ENCODE measurements at places on chromosomes 16 and 17.

DNA sequence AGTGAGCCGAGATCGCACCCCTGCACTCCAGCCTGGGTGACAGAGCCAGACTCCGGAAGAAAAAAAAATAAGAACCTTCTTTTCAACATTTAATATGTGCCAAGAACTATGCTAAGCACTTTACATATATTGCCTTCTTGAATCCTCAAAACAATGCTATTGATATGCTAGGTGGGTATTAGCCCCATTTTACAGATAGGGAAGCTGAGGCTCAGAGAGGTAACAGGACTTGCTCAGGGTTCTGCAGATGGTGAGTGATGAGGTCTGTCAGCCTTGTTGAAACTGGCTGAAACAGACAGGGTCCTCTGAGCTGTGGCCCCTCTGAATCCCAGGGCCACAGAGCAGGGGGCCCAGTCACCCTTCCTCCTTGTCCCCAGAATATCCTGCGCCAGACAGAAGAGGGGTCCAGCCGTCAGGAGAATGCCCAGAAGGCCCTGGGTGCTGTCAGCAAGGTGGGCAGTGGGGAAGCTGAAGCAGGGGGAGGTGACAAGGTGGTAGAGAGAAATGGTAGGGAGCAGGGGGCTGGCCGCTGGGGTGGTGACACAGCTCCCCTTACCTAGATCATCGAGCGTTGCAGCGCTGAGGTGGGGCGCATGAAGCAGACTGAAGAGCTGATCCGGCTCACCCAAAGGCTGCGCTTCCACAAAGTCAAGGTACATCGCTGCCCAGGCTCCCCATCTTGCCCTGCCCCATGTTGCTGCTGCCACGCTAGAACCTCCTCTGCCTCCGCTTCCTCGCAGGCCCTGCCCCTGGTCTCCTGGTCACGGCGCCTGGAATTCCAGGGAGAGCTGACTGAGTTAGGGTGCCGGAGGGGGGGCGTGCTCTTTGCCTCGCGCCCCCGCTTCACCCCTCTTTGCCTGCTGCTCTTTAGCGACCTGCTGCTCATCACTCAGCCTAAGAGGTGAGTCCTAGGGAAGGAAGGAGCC, 8.2 kb downstream of the ARHGEF15 start:
- DNase-seq, result no peak

DNA sequence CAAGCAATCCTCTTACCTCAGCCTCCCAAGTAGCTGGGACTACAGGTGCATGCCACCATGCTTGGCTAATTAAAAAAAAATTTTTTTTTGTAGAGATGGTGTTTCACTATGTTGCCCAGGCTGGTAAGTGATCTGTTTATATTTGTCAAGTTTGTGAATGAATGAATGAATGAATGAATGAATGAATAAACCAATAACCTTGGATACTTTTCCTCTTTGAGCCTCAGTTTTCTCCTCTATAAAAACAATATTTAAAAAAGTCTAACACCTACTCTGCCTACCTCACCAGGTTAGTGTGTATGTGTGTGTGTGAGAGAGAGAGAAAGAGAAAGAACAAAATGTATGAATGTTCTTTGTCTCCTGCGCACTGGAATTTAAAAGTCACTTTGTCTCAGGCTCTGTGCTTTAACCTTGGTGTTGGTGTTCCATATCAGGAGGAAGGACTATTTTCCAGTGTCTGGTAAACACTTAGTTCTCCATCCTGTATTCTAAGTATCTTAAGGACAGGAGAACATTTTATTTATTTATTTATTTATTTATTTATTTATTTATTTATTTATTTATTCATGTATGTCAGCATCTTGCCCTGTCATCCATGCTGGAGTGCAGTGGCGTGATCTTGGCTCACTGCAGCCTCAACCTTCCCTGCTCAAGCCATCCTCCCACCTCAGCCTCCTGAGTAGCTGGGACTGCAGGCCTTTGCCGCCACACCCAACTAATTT, 27.1 kb downstream of the CHD9 start:
- no peak for DNase-seq

DNA sequence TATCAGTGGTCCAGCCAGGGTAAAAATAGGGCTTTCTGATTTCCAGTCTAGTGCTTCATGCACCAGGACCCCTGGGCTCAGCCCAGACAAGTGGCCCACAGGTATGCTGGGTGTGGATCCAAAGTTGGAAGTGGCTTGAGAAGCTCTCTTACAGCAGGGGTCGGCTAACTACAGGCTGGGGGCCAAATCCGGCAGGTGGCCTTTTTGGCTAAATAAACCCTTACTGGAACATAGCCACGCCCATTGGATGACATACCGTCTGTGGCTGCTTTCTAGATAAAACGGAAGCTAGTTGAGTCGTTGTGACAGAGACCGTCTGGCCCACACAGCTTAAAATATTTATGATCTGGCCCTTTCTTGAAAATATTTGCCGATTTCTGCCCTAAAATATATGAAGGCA, 119.0 kb upstream of the CDC42EP4 start:
- DNase-seq, result no peak

GRCh38 chr17:57407287-57408070, 151.2 kb downstream of the MSI2 start:
- DNase-seq, result peak; percentile 69

DNA sequence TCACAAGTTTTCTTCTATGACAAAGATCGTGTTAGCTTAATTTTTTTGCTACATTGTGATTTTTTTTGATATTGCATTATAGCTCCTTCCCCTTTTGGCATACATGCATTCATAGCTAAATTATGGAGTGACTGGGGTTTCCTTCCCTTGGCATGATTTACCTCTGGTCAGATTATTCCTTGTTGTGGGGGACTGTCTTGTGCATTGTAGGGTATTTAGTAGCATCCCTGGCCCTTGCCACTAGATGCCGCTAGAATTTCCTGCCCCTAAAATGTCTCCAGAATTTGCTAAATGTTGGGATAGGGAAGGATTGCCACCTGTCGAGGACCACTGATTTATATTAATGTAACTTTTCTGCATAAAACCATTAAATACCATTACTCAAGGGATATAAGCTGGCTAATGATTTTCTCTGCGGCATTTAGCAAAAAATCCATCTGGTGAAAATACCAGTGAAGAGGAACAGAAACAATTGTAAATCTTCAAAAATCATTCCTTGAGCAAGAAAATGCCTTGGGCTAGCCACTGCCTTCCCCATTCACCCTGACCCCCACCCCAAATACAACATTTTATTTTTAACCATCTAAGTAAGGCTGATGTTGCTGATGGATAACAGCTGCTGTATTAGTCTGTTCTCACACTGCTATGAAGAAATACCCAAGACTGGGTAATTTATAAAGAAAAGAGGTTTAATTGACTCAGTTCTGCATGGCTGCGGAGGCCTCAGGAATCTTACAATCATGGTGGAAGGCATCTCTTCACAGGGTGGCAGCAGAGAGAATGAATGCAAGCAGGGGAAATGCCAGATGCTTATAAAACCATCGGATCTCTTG, 195.2 kb downstream of the MAP2K6 start:
- DNase-seq, result peak; percentile 3

GRCh38 chr16:4614571-4615383, at the start of gene UBALD1:
Gene UBALD1 (minus strand): TSS chr16:4614888. CDS start chr16:4614797, 91 bp downstream.
- DNase-seq, result peak; percentile 90
